Globus pallidus (tissue), 1 donor: ENCODE measurements at places on chromosomes 13 and 19.
A peak's percentile ranks its signal among the peaks of the same experiment; 100 is the strongest.

- DNase-seq: no peak
Observed at GRCh38 chr13:99892866-99893504, 78.6 kb downstream of the ZIC5 start.

DNA sequence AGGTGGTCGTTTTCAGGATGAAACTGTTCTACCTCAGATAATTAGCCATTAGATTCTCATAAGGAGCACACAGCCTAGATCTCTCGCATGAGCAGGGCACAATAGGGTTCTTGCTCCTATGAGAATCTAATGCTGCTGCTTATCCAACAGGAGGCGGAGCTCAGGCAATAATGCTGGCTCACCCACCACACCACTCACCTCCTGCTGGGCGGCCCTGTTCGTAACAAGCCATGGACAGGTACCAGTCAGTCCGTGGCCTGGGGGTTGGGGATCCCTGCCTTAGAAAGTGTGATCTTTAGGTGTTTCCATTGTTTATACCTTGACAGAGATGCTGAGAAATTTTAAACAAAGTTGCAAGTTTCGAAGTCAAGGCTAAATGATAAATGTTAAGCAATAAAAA is 344.6 kb upstream of the HTR2A start:
- DNase-seq: no peak

- DNase-seq: no peak
Observed at GRCh38 chr13:63948045-63948444, 2532.4 kb upstream of the PCDH20 start.

DNA sequence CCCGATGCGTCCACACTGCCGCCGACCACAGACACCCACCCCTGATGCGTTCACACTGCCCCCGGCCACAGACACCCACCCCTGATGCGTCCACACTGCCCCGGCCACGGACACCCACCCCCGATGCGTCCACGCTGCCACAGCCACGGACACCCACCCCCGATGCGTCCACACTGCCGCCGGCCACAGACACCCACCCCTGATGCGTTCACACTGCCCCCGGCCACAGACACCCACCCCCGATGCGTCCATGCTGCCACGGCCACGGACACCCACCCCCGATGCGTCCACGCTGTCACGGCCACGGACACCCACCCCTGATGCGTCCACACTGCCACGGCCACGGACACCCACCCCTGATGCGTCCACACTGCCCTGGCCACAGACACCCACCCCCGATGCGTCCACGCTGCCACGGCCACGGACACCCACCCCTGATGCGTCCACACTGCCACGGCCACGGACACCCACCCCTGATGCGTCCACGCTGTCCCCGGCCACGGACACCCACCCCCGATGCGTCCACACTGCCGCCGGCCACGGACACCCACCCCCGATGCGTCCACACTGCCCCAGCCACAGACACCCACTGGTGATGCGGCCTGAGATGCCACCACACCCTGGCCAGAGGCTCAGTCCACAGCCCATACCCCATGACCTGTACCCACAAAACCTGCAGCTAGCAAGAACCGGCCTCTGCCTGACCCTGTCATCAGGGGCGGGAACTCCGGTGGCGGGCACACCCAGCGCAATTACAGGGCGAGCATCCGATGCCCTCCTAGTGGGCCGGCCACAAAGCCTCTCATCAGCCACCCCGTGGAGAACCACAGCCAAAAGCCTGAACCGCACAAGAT is 28.4 kb downstream of the RASA3 start:
- DNase-seq: no peak

DNA sequence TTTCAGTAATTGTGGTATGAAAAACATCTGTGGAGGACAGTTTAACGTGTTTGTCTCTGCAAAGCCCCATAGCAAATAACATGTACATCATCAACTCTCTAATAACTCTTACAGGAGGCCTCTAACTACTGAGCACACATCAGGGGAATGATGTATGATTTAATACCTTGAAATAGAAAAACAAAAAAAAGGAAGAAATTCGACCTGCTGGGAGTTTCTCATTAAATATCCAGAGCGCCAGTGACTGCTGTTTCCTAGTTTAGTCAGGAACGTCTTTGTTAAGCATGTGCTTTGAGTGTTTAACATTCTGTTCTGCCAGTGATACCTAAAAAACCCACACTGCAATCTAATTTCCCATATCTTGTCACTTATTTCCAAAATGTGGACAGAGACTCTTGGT is 235.4 kb downstream of the PCDH20 start:
- no peak for DNase-seq

DNA sequence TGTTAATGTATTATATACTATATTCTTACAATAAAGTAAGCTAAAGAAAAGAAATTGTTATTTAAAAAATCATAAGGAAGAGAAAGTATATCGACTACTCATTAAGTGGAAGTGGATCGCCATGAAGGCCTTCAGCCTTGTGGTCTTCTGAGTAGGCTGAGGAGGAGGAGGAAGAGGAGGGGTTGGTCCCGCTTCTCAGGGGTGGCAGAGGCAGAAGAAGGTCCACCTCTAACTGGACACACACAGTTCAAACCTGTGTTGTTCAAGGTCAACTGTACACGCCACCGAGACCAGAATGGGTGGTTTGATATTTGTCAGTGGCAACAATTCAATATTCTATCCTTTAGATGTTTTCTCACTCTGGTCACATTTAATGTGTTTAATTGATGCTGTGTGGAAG is 67.2 kb downstream of the ALOX5AP start:
- no peak for DNase-seq

- peak; percentile 45 for DNase-seq
Observed at GRCh38 chr19:33143897-33144405, 12.0 kb downstream of the WDR88 start.

DNA sequence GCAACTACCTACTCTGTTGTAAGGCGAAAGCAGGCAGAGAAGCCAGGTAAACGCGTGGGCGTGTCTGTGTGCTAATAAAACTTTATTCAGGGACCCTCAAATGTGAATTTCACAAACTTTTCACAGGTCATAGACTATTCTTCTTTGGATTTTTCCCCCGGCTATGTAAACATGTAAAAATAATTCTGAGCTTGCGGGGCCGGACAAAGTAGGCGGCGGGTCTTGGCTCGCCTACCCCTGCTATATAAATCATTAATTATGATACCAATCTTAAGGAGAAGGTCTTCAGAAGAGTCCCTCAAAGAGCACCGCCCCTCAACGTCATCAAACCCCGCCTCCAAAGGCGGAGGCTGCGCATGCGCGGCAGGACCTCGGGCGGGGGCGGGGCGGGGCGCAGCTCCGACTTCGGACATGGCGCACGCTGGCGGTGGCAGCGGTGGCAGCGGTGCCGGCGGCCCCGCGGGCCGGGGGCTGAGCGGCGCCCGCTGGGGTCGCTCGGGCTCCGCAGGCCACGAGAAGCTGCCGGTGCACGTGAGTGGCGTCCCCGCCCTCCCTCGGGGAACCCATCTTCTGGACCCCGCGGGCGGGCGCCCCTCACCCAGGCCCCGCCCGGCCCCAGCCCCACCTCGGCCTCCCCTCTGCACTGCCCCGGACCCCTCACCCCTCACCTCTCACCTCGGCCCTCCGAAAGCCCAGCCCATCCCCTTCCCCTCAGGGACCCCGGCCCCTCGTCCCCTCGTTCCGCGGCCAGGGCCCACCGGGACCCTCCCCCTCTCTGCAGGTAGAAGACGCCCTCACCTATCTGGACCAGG is at the start of gene SIN3B:
SIN3B (plus strand) TSS at position 389 of the 812 bp plus-strand sequence; CDS start at position 412, 23 bp downstream.
- peak; percentile 87 for DNase-seq

DNA sequence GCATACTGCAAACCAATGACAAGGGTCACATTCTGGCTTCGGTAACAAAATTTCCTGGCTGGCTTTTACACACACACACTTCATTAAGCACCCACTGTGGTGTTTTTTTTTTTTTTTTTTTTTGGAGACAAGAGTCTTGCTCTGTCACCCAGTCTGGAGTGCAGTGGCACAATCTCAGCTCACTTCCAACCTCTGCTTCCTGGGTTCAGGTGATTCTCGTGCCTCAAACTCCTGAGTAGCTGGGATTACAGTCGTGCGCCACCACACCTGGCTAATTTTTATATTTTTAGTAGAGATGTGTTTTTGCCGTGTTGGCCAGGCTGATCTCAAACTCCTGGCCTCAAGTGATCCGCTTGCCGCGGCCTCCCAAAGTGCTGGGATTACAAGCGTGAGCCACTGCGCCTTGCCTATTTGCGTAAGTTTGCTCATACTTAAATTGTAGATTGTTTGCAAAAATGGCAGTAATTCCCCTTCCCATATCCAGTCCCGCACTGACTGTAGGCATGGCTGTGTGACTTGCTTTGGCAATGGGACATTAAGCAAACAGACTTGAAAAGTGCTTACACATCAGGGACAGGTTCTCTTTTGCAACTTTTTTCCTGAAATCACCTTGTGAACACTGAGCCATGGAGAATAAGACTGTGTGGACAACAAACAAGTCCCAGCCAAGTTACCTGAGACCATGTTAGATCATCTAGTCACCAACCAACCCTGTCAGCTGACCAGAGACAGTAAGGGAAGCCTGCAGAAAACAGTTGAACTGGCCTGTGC is 42.1 kb upstream of the EBPL start:
- DNase-seq: peak; percentile 1

- DNase-seq: no peak
Observed at GRCh38 chr19:23190341-23190740, 59.9 kb downstream of the ZNF724 start.

DNA sequence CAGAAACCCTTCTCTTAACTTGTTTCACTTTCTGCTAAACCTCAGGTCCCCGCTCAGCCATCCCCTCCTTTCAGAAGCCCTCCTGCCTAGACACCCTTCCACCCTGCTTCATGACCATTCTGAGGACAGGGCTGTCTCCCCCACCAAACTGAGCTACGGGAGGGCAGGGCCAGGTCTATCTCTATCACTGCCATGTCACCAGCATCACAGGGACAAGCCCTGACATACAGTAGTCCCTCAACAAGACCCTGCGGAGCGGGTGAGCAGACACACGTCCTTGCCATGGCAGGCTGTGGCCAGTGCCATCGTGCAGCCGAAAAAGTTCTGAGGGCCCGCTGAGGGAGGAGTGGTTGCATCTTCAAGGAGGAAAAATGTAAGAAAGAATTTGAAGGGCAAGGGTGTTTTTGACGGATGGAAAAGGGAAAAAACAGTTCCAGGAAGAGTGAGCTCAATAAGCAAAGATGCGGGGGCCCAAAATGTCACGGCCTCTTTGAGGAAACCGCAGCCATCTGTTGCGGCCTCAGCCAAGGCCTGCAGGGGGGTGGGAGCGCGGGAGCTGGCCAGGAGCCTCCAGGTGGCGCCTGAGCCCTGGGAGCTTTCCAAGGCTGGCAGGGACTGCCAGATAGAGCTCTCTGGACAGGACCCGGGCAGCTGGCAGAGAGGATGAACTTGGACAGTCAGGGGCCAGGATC is 8.1 kb downstream of the PTGIR start:
- DNase-seq: no peak

- DNase-seq: no peak
Observed at GRCh38 chr13:103055166-103055565, 11.1 kb downstream of the SLC10A2 start.

DNA sequence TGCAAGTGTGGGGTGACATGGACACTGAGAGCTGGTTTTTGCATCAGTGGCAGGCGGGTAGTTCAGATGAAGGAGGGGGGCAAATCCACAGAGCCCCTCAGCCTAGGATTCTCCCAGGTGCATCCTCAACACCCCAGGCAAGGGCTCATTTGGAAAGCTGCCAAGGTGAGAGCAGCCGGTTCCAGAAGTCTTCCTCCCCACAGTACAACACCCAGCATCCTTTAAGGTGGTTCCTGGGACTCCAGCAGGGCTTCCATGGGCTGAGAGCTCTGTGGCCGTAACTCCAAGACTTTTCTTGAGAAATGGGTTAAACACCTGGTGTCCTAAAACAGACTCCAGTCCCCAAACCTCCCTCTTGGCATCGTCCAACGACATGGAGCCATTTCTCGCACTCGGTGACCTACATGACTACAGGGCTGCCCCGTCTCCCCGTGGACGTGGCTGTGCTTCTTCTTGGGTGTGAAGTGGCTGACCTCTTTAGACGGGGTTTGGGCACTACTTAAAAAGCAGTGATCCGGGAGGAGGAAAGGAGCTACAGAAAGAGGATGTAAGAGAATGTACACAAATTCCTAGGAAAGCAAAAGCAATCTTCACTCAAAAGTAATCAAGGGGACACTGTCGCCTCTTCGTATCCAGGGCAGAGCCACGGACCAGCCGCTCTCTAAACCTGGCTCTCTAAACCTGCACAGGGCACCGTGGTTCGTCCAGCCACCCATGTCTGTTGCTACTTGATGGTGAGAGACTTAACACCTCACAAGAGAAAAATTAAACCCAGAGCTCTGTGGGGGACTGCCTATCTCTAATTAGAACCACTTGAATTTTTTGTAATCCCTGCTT is 25.5 kb downstream of the RANBP3 start:
- DNase-seq: no peak

DNA sequence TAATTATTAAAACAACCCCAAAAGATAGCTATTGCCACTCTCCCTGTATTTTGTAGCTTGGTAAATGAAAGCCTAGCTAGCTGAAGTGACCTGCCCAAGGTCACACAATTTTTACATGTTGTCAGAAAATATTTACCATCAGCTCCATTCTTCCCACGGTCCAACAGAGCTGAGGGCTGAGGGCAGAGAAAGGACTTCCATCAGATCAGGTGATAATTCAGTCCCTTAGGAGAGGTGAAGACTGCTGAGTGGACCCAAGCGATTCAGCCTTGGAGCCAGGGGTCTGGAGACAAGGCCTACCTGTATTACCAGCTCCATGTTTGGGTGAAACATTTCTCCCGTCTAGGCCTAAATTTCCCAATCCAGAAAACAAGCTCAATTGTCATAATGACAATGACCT is 149.5 kb upstream of the TSHZ3 start:
- DNase-seq: no peak

DNA sequence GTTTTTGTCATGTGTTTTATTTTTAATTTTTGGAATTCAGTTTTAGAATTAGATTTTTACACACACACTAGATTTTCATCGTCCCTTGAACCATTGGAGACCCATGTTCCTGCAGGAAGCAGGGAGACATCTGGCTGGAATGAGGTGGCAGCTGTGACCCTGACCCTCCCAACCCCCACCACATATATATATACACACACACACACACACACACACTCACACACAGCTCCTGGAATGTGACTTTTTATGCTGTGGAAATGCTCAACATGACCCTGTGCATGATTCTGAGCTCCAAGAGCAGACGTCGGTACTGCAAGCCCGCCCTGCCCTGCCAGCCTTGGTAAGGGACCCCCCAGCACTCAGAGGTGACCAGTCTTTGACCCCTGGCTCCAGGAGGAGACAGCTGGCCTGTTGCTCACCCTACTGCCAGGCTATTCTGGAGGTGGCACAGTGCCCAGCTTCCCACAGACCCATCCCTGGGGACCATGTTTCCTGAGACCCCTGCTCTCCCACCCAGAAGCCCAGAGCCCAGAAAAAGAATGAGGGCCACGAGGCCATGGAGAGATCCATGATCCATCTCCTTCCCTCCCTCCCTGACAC is 103.2 kb upstream of the VSTM2B start:
- DNase-seq: no peak

- DNase-seq: no peak
Observed at GRCh38 chr19:2057484-2058469, 6.7 kb upstream of the MKNK2 start.

- peak; percentile 92 for DNase-seq
Observed at GRCh38 chr13:66886264-66886663, 343.9 kb downstream of the PCDH9 start.
